Activated T-cell treated with anti-CD3 and anti-CD28 coated beads, Interleukin-2, amount 50 U/mL, for 72 hours (primary cell): ENCODE measurements at places on chromosomes 3 and 15.
A peak's percentile ranks its signal among the peaks of the same experiment; 100 is the strongest.

DNA sequence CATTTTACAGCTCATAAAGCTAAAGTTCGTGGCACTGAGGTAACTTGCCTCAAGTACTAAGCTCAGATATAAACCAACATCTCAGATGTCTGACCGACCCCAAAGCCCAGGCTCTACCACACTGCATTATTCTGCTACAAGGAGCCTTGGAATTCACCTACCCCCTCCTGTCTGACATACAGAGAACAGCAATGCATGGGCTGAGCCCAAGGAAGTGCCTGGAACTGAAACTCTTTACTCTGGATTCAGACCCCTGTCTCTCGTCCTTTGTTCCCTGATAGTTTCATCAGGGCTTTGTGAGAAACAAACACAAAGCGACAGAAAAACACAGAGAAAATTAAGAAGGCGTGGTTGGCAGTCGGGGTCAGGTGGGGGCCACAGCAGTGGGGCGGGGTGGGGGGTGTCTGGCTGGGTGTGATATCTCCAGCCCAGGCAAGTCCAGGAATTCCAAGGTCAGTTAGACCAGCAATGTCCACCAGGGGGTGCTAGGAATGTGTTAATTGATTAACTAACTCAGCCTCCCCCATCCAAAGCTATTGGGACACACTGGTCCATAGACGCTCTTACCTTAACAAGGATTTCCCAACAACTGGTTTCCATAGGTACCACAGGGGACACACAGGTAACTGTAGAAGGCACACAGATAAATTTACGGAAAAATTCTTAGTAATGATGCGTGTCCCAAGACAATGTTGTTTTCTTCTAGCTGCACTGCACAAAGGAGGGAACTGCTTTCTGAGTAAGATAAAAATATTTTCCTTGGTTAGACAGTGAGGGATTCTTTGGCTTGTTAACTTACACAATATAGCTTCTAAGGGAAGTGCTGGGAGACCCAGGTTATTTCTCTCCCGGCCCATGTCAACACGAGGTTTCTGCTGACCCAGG is 18.8 kb upstream of the SSUH2 start:
- peak; percentile 46 for DNase-seq

- no peak for DNase-seq
These were observed 1.2 kb downstream of the ZBTB11 start for GRCh38 chr3:101675709-101676215.

- DNase-seq = no peak
These were observed 12.2 kb upstream of the IDH2 start for GRCh38 chr15:90114451-90114901.

DNA sequence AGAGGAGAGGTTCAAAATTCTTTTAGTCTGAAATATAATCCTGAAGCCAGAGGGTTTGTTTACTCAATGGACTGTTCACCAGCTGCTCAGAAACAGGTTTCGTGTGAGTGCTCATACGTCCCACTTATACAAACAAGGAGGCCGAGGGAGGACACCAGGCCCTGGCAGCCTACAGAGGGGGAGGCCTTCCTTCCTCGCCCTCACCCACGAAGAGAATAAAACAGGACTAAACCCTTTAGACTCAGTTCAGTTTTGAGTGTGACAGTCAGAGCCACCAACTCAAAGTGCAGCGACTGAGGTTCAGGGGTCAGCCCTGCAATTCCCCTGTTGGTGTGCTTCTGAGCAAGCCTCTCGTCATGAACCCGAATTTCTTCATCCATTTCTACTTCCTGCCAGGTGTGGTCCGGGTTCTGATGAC is 17.3 kb downstream of the FAM174B start:
- no peak for DNase-seq

GRCh38 chr3:160811237-160811548 is 55.2 kb downstream of the PPM1L start:
- no peak for DNase-seq

DNA sequence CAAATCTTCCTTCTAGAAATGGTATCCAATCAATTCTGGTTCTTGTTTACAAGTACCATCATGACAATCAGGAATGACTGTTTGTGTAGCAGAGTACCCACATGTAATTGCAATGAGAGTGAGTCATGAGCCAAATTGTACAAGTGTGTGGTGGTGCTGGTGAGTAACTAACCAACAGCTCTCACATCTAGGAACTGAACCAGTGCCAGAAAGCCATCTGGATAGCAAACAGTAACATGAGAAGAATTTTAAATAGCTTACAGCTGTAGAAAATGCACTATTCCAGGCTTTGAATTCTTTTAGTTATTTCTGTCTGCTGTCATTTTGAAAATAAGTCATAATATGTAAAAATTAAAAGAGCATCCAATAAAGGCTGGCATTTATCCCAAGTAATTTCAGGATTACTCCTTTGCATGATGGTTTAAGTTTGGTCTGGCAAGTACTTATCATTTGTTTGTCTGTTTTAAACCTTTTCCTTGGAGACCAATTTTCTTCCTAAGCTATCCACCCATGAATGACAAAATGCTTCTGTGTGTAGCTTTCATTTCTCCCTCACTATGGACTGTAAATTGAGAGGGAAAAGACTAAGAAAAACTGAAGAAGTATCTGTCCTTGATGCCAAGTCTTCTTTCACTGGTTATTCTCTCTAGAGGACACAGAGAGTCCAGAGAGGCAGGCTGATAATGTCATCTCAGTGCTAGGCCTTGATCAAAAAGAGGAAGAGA is 60.0 kb downstream of the PIK3CB start:
- DNase-seq = peak; percentile 65

- DNase-seq = no peak
These were observed 946.8 kb downstream of the TUSC7 start for GRCh38 chr3:117656391-117656790.

GRCh38 chr3:58416191-58416590 is 17.4 kb downstream of the PDHB start:
- DNase-seq = no peak

- no peak for DNase-seq
These were observed 182.2 kb upstream of the ICE2 start for GRCh38 chr15:60661080-60661645.

GRCh38 chr3:47782446-47783308 is 984 bp upstream of the SMARCC1 start:
- no peak for DNase-seq
